ENCODE measurements at places on chromosomes 7 and 10.

- DNase-seq = no peak
Observed at GRCh38 chr7:101828301-101829020, 11.0 kb downstream of the CUX1 start.

DNA sequence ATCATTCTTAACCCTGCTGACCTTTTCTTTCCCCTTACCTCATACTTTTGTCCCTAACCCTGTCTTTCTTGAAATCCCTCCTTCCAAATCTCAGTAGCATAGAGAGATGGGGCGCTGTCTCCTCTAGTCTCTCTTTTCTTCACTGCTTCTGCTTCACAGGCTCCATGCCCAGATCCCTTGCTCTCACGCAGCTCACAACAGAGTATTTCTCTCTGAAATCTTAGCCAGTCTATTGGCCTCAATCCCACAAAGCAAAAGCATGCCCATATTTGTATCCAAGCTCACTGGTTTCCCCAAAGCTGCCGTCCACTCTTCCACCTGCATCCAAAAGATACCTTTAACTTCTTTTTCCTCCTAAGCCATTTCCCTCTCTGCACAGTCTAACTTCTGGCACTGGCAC lies 526.8 kb downstream of the PLXDC2 start:
- DNase-seq = no peak

DNA sequence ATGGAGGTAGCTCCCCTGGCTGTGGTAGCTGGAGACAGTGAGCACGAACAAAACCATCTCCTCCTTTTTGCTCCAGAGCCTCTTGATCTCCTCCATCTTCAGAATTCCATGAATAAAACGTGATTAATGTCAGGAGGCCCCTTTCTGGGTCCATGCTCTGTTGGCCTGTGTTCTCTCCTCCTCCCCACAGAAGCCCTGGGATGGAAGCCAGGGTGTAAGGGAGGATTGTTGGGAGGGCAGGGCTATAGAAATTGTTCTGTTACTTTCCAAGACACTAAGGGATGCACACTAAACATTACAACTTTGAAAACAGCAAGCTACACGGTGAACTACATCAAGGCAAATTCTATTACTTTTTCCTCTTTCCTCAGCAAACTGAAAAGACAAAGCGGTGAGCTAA lies 96.3 kb downstream of the RNF216 start:
- DNase-seq = no peak

- DNase-seq = no peak
Observed at GRCh38 chr10:19811540-19811939, 4.7 kb upstream of the PLXDC2 start.

- DNase-seq = no peak
Observed at GRCh38 chr7:86949052-86949778, 110.2 kb downstream of the ELAPOR2 start.

DNA sequence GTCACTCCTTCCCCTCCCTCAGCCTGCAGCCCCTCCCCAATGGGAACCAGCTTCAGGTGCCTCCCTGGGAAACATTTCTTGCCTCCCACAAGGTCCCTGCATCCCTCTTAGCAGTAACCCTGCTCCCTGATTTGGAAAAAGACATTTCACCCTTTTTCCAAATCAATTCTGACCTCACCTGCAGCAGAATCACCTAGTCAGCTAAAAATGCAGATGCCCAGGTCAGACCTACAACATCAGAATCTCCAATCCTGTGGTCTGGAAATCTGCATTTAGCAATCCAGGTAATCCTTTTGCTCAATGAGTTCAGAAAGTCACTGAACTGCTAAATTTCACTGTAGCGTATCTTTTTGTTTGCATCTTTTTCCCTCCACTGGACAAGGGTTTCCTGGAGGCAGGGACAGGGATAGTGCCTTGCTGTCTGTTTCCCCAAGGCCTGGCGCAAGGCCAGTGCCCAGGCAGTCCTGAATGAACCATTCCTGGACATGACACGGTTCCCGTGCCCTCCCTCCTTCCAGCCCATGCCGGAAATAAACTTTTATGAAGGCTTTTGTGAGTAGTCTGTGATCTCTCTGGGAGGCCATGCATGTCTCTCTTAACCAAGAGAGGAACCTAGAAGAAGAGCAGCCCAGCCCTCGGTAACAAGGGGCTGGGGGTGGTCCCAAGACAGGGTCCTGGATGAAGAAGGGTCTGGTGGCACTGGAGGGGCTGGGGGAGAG lies 44.0 kb downstream of the COL13A1 start:
- DNase-seq = no peak

- no peak for DNase-seq
Observed at GRCh38 chr7:132871419-132871818, 210.5 kb downstream of the CHCHD3 start.

GRCh38 chr7:137521451-137521850 lies 177.9 kb upstream of the PTN start:
- no peak for DNase-seq

- DNase-seq = no peak
Observed at GRCh38 chr10:84197643-84198042, 3.3 kb downstream of the CDHR1 start.
